ENCODE measurements at places on chromosomes 16 and 17.

GRCh38 chr16:57533431-57534336 is 2.7 kb downstream of the CCDC102A start:
- DNase-seq = peak; percentile 37

GRCh38 chr17:13919818-13920217 is 149.5 kb upstream of the COX10 start:
- DNase-seq = no peak

GRCh38 chr17:83202002-83203000 is 122.9 kb downstream of the METRNL start:
- DNase-seq = no peak

DNA sequence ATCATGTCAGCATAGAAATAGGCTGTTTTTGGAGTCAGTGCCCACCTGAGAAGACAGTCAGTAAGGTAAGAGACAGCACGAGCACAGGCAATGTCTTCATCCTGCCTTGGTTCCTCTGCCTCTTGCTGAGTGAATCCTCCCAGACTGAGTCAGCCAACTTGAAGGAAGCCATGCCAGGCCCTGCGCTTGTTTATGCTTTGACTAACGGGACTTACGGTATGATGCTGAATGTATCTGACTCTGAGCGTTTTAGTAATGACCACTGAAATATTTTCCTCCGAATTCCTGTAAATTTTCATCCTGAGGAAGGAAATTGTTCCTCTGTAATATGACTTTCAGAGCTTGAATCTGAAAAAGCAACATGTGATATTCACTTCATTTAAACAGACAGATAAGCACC is 18.0 kb downstream of the C17orf67 start:
- no peak for DNase-seq

DNA sequence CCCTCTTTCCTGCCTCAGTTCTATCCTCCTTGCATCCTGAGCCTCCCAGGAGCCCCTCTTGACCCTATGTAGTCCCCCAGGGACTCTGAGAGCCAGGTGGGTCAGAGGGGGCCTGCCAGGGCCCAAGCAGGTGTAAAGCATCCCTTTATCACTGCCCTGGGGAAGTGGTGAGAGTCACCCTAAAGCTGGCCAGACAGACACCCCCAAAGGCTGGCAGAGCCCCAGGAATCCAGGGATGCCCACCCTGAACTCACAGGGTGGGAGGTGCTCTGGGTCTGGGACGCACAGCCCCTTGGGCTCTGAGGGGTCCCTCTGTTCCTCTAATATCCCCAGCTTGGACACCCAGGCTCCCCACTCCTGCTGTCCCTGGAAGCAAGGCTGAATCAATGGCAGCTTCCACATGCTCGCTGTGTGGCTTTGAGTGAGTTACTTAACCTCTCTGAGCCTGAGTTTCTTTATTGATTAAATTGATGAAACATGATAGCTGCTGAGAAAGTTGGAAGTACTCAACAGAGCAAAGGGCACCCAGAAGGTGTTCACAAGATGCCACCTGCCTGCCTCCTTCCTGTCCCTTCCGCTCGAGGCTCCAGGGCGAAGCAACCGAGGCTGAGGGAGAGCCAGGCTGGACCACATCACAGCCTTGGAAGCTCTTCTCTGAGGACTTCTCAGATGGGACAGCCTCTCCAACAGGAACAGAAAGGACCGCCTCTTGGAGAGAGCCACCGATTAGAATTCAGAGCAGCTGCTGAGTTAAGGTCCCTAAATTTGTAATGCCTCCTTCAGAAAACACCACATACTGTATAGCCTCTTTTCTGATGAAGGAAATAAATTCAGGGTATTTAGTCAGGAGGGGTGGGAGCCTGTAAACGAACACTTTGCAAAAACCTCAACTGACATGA is 67.1 kb upstream of the DOC2B start:
- no peak for DNase-seq
